ENCODE measurements at places on chromosomes 4 and X. TPM values are rescaled to one million over a fixed set of nuclear protein-coding genes. Genes with fewer than 3 reads are reported as not detected.

The AKAP17A gene
- total RNA-seq, result 43.9 TPM

The ATP2B3 gene
- total RNA-seq, result 0.05 TPM

The CXCL6 gene
- not detected for total RNA-seq

The MOSPD2 gene
- total RNA-seq, result 11.5 TPM

The EREG gene
- total RNA-seq, result not detected

The RASSF6 gene
- total RNA-seq, result not detected

The C4orf50 gene
- total RNA-seq, result 0.02 TPM
